ENCODE measurements at places on chromosomes 5 and 9. TPM values are rescaled to one million over a fixed set of nuclear protein-coding genes. Genes with fewer than 3 reads are reported as not detected.

The FBXO38 gene
- 48.7 TPM for total RNA-seq

The CDH12 gene
- total RNA-seq, result not detected

The PITX1 gene
- 29.7 TPM for total RNA-seq

The RAPGEF1 gene
- total RNA-seq, result 25.8 TPM

The LCN1 gene
- total RNA-seq, result 0.59 TPM

The MYO10 gene
- total RNA-seq, result 264 TPM

The ECPAS gene
- 73.9 TPM for total RNA-seq

The HTR1A gene
- total RNA-seq, result not detected

The SPINK4 gene
- total RNA-seq, result not detected

The STC2 gene
- total RNA-seq, result 487 TPM

The MLLT3 gene
- total RNA-seq, result 19.4 TPM

The NUTM2F gene
- not detected for total RNA-seq

The PLK2 gene
- 543 TPM for total RNA-seq

The MRPS30 gene
- total RNA-seq, result 51.0 TPM

The ACER2 gene
- 3.6 TPM for total RNA-seq

The RASGRF2 gene
- total RNA-seq, result 5.1 TPM

The C9 gene
- 0.46 TPM for total RNA-seq

The CDX1 gene
- not detected for total RNA-seq

The SLC45A2 gene
- total RNA-seq, result not detected

The PCDHGB6 gene
- 2.8 TPM for total RNA-seq

The ITGA1 gene
- total RNA-seq, result 107 TPM

The STPG3 gene
- not detected for total RNA-seq

The DOCK8 gene
- under 0.01 TPM for total RNA-seq

The PCDHGB1 gene
- total RNA-seq, result 3.3 TPM

The EGFL7 gene
- 33.6 TPM for total RNA-seq

The CKMT2 gene
- total RNA-seq, result 3.3 TPM

The CD14 gene
- 0.59 TPM for total RNA-seq

All from smooth muscle cell of the umbilical artery (primary cell).